ENCODE measurements at places on chromosomes 5 and 9.
A peak's percentile ranks its signal among the peaks of the same experiment; 100 is the strongest.

GRCh38 chr9:77399964-77400363 lies 222.6 kb downstream of the VPS13A start:
- no peak for DNase-seq

DNA sequence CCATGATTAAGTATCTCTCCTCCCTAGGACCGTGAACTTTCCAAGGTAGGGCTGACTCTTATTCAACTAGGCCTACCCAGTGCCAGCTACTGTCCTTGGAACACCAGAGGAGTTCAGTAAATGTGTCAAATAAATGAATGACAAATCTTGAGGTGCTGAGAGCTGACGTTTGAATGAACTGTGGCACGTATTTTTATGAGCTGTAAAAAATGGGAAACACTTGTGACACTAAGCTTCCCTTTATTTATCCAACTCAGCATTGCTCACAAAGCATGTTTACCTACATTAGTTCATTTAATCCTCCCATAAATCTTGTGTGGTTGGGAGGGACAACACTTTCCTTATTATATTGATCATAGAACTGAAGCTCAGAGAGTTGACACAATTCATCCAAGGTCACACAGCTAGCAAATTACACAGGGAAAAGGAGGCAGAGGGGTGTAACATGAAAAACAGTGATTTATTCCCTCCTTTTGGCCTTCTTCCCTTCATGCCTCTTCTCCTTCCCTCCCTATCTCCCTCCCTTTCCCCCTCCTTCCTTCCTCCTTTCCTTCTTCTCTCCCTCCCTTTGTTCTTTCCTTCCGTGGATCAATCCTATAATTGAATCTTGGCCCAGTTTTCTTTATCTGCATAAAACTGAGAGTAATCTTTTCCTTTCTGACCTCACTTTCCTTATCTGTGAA lies 412.6 kb downstream of the DMRT2 start:
- no peak for DNase-seq

DNA sequence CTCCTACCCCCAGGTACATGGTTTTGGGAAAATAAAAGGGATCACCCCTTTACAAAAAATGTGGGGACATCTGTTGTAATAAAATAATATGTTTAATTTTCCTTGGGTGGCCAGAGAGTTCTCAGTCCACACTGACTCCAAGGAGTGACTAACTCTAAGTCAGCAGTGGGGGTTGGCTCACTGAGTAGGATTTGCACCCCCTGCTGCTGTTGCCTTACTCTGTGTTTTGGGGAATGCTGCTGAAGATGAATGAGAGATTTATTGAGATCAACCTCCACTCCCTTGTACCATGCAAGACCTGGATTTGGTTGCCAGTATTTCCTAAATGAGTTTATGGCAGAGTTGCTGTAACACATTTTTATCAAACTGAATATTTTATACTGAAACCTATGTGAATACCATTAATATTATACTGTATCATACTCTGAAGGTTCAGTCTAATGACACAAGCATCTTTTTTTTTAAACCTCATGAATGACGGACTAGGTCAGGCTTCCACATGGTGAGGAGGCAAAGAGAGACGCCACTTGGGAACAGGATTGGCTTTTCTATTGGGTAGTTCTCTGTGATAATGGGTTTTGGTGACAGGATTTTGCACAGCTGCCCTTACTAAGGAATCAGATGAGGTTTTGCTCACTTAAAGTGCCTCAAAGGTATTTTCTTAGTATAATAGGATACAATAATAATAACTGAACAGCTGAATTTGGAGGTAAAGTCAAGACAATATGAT lies 121.3 kb upstream of the OSMR start:
- DNase-seq: no peak

DNA sequence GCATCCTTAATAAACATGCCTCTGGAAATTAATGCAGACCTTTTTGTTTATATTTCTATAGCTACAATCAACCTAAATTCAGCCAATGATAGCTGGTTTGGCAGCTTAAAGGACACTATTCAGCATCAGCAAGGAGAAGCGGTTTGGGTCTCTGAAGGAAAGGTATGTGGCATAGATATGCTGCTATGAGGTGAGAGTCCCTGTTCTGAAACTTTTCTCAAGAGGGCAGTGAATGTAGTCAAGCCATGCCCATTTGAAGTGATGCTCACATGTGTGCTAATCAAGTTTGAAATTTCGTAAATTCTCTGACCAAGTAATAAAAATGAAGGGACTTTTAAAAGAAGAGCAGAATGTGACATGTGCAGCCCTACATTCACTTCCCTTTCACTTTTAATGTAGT lies 72.6 kb downstream of the TJP2 start:
- no peak for DNase-seq

DNA sequence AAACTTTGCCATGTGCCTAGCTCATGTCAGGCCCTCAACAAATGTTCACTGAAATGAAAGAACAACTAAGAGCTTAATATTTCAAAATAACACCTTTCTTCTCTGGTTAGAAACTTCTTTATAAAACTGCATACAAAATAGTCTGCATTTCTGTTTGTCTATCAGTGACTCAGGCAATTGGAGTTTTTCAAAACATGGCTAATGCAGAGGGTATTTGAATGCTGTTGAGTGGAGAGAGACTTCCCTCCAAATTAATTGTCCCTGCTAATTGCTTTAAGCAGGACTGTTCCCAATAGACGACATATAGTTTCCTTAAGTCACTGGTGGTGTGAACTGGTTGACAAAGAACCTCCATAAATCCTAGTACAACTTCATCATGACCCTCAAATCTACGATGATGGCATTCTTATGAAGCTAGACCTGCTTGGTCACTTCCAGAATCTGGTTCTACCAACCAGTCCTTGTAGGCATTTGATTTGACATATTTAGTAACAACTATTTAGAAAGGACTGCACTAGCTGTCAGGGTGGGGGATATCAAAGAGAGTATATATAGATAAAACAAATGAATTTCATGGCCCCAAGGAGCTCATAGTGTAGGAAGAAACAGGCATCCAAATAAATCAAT lies 84.5 kb downstream of the PRLR start:
- DNase-seq: no peak

DNA sequence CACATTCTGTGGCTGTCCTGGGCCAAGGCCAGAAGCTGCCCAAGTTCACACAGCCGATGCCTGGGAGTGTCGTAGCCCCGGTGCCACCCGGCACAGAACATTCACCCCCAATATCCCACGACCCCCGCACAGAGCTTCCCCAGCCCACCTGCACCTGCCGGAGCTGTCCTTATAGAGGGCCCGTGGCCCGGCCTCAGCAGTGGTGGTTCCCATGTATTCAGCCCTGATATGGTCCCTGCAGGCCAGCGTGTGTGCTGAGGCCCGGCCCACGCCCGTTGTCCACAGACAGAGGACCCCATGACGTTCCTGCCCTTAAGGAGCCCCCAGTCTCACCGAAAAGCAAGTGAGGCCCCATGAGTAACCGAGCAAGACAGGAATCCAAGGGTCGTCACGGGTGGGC lies 5.3 kb upstream of the GFI1B start:
- no peak for DNase-seq

DNA sequence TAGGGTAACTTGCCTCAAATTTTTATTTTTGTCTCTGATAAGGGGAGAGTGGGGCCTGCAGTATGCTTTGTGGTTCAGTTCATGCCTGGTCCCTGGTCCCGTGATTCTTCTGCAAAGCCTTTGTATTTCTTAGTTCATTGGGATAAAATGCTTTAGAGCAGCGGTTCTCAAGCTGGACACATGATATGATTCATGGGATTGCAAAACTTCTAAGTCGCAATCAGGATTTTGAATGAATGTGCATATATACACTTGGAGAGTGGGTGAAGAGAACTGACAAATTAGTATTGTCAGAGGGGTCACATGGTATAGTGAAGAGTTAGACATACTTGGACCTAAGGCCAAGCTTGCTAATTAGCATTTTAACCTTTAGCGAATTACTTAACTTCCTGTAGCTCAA lies 265.4 kb upstream of the KLF9 start:
- DNase-seq: no peak

- no peak for DNase-seq
Measured at GRCh38 chr9:35518981-35519679, 29.2 kb downstream of the RUSC2 start.

GRCh38 chr5:10297646-10298204 lies 10.0 kb downstream of the CMBL start:
- no peak for DNase-seq

- DNase-seq: no peak
Measured at GRCh38 chr9:8652255-8652654, 852.7 kb upstream of the DMAC1 start.

GRCh38 chr5:61371474-61371873 lies 39.4 kb downstream of the ZSWIM6 start:
- no peak for DNase-seq

DNA sequence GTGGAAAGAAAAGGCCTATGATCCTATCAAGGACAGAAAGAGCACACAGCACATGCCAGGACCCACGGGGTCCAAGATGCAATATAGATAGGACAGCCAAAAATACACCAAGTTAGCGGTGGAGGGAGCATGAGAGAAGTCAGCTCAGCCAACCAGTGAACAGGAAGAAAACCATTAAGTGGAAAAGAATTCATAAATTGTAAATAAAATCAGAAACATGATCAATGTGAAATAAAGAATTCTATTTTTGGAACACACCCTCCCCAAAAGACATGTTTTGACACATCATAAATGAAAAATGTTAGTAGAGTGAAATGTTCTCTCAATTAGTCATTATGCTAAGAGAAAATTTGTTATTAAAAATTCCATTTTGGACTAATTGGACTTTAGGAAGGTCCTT lies 35.6 kb downstream of the ATPSCKMT start:
- DNase-seq: no peak

- DNase-seq: no peak
Measured at GRCh38 chr9:19239955-19240354, 9.5 kb downstream of the DENND4C start.

- no peak for DNase-seq
Measured at GRCh38 chr5:167513381-167513780, 778.1 kb upstream of the WWC1 start.

DNA sequence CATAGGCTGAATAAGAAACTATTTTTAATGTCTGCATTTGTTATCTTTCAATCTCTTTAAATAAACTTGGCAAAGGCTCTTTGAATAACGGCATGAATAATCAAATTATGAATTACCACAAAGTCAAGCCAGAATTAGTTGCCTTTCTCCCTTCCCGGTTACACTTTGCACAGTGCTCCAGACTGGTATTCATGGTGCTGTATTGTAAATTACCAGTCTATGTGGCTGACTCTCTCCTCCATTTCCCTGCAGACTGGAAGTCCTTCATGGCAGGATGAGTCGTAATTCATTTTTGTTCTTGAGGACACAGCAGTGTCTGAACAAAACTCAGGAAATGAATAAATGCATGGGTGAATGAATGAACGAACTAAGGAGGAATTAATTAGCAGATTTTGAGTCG lies 142.9 kb downstream of the GNA14 start:
- no peak for DNase-seq

DNA sequence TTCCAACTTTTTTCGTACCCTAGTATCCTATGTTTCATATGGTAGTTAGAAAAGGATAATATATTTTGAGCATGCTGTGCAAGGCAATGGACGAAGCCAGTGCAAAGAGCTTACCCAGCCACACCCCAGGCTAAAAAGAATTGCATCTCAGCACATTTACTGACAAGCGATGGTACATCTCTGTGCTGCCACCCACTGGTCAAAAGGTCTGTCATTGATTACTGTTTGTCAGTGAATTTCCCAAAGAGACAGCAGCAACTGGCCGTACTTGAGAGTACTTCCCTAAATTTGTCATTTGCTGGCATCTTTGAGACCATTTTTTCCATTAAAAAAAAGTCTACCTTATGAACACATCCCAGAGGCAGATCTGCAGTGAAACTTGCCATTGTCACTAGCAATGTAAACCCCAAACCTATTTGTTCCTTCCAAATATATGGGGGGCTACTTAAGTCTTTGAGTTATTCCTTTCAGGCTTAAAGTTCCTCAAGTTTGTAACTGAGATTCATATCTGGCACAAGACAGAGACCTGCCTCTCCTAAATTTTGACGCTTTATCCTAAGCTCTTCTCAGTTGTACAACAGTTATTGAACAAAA lies 184.3 kb downstream of the CTNND2 start:
- peak; percentile 76 for DNase-seq

DNA sequence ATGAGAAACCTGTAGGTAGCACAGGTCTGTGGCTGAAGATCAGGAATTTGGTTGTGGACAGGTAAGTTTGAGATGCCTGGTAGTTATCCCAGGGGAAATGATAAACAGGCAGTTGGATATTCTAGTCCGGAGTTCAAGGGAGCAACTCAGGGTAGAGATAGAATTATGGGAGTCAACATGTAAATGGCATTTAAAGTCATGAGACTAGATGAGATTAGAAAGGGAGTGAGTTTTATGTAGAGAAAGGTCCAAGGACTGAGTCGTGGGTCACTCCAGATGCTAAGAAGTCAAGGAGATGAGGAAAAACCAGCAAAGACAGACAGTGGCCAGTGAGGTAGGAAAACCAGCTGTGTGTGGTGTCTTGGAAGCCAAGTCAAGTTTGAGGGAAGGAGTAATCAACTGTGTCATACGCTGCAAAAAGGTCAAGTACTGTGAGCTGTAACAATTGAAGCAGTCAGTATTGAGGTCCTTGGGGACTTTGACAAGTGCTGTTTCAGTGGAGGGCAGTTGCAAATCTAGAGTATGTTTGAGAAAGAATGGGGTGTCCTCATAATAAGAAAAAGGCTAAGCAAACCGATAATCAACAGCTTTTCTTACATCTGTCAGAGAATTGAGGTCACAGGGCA lies 18.2 kb downstream of the GNPDA1 start:
- no peak for DNase-seq

GRCh38 chr5:173862047-173862477 lies 26.1 kb upstream of the CPEB4 start:
- no peak for DNase-seq

GRCh38 chr5:41335596-41336181 lies 122.4 kb upstream of the C6 start:
- DNase-seq: no peak

DNA sequence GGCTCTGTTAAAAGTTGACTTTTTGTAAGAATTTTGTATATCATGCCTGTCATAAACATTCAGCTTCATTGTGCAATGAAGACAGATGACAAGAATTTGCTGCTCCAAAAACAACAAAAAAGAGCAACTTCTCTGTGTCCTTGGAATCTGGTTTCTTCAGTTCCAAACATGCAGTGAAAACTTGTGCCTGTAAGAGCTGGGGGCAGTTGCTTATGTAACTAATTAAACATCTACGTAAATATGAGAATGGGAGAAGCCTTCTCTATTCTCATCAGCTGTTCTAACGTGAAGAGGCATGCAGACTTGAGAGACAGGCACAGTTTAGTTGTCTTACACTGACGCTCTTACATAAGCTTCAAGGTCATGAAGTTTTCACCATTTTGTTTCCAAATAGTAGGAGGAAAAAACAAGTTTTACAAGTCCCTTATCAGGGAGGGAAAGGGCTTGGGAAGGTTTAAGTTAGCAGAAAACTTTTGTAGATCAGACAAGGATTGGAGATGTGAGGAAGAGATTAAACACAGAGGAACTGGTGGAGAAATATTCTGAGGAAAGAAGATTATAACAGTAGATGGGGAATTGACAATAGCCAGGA lies 170.4 kb downstream of the RFK start:
- no peak for DNase-seq

- no peak for DNase-seq
Measured at GRCh38 chr5:134146651-134147518, 29.9 kb downstream of the SKP1 start.

GRCh38 chr5:118996098-118996497 lies 7.8 kb upstream of the DTWD2 start:
- DNase-seq: no peak
